Suprapubic skin (tissue), 4 donors: ENCODE measurements at places on chromosomes 5 and 9.

DNA sequence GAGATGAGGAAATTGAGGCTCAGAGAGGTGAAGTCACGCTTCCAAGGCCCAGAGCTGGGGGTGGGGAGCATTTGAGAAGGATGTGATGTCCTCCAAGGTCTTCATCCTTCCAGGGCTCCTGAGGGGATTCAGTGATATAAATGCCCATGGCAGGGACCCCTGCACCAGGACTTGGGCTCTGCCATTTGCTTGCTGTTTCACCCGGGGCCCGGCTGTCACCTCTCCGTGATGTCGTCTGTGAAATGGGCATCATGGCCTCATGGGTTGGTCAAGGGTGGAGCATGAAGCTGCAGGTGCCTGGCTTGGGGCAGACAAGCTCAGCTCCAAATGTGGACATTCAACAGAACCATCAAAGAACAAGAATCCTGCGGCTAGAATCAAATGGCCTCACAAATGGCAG is 253.1 kb downstream of the PBX3 start:
- peak; percentile 37 for DNase-seq

DNA sequence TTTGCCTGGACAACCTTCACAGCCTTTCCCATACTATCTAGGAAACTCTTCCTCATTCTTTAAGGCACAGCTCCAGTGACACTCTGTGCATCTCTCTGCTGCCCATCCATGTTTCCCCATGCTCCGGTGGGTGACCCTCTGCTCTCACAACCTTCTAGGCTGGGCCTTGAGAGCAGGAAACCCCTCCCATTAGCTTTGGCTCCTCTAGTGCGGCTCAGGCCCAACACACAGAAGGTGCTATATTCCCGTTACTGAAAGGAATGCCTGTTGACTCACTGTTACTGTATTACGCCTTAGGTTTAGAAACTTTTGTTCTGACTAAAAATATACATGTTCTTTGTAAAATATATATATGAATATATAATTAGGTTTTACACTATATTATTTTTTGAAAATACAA is 8.1 kb upstream of the CCL28 start:
- DNase-seq = no peak

DNA sequence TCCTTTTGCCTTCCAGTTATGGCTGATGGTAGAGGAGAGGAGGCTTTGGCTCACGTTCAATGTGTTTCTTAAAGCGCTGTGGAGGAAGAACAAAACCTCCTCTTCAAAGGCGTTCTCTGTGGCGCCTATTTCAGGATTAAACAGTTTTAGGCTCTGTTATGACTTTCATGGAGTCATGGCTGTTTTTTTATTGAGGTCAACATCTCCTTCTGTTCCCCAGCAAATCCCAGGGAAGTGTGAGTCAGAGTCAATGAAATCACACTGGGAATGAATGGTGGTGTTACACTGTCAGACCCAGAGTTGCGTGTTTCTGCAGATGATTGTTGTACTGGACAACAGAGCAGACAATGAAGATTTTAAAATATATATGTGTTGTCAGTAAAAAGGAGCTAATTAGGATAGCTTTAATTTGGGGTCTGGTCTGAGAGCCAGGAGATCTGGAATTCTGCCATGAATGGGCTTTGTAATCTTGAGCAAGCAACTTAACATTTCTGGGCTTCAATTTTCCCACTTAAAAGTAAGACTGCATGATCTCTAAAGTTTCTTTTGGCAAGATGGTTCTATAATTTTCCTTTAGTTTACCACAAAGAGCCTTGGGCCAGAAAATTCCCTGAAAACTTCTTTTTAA is 240.7 kb downstream of the CSNK1G3 start:
- DNase-seq = no peak

DNA sequence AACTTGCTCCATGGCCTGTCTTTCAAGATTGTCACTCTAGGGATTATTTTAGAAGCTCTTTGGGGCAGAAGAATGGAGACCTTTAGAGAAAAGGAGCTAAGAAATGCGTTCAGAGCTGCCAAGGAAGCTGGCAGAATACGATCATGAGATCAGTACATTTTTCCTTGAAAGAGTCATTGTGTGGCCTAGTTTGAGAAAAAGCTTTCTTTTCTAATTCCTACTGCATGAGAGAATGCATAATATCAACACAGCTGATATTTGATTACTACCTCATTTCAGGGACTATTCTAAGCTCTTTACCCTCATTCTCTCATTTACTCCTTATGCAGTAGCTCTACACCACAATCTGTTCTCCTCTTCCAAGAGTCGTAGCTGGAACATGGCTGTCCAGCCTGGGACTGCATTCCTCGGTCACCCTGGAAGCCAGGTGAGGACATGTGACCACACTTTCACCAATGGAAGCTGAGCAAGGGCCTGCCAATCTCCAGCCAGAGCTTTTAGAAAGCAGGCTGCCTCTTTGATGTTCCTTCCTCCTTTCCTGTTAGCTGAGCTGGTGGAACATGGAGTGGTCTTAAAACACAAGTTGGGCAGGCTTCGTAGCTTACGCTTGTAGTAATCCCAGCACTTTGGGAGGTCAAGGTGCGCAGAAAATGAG is 99.3 kb upstream of the LHFPL2 start:
- no peak for DNase-seq

GRCh38 chr5:68270399-68270975 is 54.9 kb downstream of the PIK3R1 start:
- no peak for DNase-seq

DNA sequence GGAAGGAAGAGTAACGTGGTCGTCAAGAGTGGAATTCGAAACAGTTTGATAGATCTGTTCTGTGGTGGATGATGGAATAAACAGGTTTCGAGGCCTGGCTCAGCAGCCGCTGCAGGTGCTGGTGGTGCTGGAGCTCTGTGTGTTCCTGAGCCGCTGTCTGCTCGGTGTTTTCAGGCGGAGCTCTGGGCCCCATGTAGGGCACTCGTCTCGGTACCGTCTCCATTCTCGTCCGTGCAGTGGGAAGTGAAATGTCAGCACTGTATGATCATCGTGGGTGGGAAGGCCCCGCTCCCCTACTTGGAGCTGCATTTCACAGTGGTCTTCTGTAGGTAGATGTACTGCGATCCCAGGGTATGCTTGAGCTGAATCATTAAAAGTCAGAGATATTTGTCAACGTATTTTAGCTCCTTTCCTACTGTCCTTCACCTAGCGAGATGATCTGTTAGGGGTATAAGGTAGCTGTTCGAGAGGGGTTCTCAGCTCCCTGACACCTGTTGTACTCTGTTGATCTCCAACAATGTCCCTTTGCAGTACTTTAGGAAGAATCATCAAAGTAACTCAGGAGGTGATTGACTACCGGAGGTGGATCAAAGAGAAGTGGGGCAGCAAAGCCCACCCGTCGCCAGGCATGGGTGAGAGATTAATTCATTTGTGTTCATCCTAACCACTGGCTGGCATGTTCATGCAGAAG is 35.9 kb downstream of the TENT4A start:
- DNase-seq = peak; percentile 59

DNA sequence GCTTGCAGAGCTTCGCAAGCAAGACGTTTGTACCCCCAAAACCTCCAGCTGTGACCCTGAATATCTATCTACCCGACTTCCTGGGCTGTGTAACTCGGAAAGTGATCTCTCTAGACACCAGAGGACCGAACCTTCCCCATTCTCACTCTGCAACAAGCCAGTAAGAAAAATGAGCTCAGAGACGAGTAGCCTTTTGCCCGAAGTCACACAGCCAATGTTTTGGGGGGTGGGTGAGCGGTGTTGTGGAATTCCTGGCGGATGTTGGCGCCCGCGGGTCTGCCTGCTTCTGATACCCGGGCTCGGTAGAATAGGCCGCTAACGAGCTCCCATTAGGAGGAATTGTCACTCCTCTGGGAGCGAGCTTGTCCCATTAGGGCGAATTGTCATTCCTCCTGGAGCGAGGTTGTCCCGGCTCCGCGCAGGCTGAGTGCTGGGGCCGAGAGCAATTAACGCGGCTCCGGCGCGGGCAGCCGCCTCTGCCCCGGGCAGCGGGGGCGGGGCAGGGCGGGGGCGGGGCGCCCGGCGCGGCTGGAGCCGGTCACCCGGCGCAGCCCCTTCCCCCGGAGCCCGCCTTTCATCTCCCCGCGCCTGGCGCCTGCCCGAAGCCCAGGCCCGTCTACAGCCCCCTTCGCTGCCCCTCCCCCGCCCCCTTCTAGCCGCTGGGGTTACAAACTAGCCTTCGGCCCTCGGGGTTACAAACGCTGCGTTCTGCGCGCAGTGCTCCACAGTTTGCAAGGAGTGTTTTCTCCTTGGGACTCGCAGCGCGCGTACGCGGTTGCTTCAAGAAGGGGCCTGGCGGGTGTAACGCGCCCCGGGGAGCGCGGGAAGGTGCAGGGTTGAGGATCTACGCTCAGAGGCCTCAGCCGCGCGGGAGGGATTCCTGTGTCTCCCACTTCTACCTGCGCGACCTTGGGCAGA is 3.5 kb upstream of the MSX2 start:
- no peak for DNase-seq

GRCh38 chr5:1921711-1922110 is 39.0 kb upstream of the IRX4 start:
- DNase-seq = peak; percentile 32

DNA sequence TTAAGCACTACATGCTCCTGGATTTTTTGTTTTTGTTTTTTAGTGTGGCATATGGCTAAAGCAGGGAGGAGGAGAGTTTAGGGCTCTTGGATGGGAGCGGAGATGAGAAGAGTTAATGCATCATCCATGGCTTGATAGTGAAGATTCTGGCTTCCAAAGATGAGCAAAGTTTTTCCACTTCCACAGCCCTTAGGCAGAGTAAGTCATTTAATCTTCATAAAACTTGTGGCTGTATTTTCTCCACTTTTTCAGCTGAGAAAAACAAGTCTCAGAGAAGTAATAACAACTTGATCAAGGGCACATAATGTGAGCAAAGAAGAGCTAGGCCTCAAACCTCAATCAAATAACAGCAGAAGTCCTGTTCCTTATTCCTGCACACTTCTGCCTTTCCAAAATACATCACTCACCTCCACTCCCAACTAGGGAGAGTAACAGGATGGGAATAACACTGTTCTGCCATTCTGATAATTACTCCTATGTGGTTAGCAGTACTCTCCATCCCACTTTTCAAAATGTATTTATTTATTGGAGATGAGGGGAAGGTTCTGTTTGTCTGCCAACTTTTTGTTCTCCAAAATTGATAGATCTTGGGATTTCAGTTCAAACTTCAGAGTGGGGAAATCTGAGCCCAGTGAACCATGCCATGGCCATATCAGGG is 53.7 kb upstream of the DPYSL3 start:
- no peak for DNase-seq

DNA sequence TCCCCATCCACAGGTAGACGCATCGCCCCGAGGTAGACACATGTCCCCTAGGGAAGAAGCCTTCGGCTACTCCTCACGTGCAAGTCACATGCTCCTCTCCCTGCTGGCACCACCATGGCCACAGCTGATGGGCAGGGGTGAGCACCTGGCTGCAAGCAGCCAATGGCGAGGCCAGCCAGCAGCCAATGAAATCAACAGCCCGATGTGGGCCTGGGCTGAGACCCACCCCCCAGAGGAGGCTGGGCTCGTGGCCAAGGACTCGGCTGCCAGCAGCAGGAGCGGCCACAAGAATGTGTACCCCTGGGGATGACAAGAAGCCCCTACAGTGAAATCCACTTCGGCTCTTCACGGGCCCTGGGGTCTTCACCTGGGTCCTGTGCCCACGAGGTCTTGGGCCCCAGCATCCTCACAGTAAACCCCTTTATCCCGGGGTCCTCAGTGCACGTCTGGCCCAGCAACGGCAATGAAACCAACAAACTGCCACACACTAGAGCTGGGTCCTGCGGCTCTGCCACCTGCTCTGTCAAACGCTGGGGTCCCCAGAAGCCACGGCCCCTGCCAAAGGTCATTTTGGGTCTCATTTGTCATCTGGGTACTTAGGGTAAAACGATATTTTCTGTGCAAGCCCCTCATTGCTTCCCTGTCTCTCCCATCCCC is 22.1 kb upstream of the PTGES start:
- DNase-seq = no peak

DNA sequence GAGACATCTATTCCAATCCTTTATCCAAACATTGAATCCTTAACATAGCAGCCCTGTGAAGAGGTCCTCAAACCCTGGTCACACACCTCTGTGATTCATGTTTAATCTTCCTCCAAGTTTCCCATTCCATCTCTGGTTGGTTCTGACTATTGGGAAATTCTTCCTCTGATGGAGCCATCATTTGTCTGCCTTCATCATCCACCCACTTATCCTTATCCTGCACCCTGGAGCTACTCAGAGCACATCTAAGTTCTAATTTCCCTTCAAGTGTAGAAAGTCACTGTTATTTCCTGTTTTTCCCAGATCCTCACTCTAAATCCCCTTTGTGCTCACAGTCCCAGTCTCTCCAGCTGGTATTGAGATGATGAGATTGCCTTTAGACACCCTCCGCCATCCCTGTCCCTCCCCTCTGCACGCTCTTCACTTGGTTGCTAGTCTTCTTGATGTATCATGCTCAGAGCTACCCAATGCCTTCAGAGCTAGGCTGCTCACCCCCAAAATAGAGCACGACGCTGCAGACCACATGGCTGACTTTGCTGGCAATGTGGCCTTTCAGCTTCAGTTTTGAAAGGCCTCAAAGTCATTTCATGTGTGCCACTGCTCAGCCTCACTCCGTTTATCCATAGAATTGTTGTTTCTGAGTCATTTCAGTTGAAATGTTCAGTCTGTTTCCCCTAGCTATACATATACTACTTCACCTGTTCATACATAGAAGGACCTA is 154.3 kb downstream of the PALM2AKAP2 start:
- DNase-seq = no peak

DNA sequence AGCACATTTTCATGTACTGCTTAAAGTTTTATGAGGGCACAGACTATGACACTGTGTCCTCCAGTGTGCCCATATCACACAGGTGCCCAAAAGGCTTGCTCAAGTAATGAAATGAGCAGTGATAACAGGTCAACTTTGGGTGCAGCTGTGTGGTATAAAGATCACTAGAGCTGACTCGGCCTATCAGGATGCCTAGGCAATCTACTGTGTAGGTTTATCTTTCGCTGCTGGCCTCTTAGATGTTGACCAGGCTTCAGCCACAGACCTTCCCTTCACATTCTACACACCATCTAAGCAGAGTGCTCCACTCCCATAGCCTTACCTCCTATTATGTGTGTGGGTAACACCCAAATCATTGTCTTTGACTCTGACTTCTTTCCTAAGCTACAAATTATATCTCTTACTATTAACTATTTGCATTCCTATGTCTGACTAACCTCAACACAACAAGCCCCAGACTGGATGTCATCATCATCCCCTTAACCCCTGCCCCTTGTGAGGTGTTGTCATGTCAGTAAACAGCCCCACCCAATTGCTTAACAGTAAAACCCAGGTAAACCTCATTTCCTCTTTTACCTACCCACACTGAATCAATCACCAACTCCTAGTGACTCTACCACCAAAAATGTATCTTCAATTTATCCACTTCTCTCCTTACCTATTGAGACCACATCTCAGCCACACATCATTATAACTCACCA is 2.5 kb downstream of the SREK1IP1 start:
- DNase-seq = no peak

GRCh38 chr9:91420501-91421127 is 3.0 kb downstream of the NFIL3 start:
- no peak for DNase-seq

GRCh38 chr5:123035918-123036390 is 571 bp downstream of the PPIC start:
- DNase-seq = peak; percentile 78

- no peak for DNase-seq
Observed at GRCh38 chr5:123122273-123122672, 33.2 kb downstream of the PRDM6 start.
